Stimulated activated CD4-positive, alpha-beta T cell treated with anti-CD3 and anti-CD28 coated beads, TNF-alpha, amount 100 ng/mL, for 48 hours (primary cell): ENCODE measurements at places on chromosomes 3 and 15.

DNA sequence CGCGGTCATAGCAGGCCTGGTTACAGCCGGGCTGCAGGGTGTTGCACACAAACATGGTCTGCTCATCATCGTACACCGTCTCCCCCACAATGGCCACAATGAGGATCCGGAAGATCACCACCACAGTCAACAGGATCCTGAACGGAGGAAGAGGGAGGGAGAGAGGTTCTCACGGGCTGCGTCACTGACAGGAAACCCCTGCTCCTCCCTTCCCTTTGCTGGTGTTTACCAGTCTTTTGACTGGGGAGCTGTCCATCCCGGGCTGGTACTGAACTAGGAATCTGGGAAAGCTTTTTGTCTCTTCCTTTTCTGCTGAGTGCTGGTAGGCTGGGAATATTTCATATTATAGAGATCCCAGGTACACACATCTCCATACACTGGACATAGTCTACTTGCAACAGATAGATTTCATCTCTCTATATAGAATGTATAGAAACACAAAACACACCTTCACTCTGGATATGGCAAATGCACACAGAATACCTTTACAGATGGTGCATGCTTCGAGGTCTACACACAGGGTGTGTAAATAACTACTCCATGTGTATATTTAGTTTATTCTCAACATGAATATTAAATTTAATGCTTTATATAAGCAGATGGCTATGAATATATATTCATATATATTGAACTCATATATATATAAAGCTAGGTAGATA, 1.4 kb downstream of the GJD2 start:
- DNase-seq: no peak

- DNase-seq: no peak
Measured at GRCh38 chr3:159174715-159175692, 373.1 kb downstream of the MFSD1 start.

DNA sequence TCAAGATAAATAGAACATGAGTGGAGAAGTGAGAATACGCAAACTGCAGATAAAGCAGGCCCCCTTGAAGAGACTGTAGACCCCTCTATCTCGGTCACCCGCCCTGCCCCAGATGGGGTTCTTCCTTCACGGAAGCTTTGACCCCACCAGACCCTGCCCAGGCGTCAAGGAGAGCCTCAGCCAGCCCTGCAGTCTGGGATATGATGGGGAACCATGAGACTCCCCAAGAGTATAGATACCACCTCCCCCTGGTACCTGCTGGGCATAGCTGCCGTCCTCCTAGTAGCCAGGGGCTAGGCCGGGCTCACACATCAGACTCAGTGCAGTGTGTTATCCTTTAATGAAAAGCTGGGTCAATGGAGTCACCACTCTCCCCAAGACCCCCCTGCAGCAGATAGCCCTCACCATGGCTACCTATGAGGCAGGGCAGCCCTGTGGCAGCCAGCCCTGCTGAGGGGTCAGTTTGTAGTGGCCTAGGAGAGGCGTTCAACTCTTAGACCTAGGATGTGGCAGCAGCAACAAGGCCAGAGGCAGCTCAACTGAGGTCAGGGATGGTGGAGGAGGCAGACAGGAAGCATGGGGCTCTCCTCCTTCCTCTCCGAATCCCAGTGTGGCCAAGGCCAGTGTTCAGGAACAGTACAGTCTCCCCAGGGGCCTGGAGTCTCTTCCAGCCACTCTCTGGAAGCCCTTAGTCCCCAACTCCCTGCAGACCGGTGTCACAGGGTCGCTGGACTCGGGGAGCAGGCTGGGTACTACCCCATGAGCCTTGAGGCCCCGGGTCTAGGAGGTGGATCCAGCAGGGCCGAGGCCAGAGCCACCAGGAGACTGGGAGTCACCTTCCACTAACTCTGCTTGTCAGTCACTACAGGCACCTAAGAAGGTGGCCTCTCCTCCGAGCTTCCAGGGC, 26.1 kb downstream of the PLXNB1 start:
- DNase-seq: no peak

DNA sequence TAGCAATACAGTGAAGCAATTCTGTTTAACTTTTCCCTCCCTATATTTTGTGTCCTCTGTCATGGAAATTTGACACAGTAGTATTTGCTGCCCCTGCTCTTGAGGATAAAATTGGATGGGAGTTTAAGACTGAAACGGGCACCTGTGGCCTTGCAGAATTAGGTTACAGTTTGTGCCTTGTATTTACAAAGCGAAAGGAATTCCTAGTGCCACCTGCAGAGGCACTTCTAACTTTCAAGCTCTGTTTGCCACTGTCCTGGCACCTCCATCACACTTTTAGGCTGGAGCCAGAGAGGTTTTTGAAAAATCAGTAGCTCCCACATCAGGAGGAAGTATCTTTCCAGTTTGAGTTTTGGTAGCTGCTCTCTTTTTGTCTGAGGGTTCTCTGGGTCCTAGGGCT, 39.5 kb downstream of the CD86 start:
- DNase-seq: no peak

DNA sequence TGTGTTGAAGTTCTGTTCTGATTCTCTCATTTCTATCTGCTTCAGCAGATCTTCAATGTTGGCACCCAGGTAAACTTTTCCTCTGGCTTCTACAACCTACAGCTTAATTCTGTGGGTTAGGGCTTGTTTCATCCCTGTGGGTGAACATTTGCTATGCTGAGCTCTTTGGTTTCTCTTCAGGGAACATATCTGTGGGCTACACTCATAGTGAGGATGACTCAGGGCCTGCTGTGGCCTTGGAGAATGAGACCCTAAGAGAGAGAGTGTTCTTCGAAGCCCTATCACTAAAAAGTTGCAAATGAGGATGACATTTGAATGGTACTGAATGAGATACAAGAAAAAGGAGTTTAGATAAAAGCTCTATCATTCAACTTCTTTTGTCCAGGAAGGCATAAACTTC, 346.2 kb upstream of the CBLB start:
- peak; percentile 41 for DNase-seq

DNA sequence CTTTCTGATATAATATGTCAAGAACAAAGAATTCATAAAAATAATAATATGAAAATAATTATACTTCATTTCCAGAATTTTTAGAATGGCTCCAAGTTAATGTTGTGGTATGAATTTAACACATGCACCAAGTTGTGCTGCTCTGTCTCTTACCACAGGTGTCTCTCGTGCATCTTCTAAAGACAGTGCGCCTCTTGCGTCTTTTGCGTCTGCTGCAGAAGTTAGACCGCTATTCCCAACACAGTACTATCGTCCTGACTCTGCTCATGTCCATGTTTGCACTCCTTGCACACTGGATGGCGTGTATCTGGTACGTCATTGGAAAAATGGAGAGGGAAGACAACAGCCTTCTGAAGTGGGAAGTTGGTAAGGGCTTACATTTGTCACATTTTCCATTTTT, 246.6 kb downstream of the KCNH8 start:
- no peak for DNase-seq

GRCh38 chr3:9015250-9015649, 52.0 kb upstream of the RAD18 start:
- DNase-seq: no peak

DNA sequence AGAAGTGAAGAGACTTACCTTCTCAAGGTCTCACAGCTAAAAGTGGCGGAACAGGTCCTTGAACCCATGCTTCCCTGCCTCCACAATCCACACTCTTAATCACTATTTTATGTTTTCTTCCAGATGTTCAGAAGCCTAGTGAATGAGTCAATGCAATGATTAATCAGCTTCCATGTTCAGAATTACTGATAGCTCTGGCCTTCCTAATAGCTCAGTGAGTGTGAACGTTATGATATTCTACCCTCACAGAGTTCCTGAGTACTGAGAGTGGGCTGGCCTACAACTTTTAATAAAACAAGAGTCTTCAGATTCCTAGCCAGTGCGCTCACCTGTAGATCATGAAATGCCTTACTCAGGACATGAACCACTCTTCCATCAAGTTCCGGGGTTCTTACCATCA, 443.0 kb upstream of the ADAMTS9 start:
- no peak for DNase-seq

DNA sequence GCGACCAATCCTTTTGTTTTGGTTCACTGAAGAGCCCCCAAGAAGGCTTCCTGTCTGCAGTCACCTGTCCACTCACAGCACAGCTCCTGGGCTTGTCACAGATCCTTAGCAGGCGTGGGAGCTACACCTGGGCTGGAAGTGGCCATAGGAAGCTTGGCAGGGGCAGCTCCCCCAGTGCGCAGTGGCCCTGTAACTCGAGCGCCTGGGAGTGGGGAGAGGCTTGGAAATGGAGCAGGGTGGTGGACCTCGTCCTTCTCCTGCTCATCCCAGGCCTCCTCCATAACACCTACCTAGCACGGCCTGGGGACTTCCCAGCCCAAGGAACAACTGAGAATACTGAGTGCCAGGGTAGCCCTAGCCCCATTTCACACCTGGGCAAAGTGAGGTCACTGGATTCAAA, 19.3 kb upstream of the TGM5 start:
- DNase-seq: no peak

DNA sequence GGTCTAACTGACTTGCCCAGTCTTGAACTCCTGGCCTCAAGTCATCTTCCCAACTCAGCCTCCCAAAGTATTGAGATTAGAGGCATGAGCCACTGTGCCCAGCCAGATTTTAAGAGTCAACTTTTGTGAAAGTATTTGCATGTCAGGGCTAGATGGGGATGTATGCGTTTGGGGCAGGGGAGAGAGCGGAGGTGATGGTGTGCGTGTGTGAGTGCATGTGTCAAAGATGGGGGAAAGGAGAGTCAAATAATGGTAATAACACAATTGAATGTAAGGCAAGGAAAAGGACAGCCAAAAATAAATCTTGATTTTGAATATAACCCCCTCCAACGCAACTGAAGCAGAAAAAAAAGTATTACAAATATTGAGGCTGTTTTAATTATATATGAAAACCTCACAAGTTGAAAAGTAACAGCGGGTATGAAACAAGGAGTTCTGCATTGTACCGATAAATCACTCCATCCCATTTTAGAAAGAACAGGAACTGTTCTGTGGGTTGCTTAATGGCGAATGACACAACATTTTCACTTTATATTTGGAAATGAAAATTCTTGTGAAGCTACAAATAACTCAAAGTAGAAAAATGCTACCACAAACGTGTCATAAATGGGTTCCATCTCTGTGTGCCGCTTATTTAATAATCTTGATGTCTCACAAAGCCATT, 29.9 kb upstream of the LDHAL6B start:
- no peak for DNase-seq

DNA sequence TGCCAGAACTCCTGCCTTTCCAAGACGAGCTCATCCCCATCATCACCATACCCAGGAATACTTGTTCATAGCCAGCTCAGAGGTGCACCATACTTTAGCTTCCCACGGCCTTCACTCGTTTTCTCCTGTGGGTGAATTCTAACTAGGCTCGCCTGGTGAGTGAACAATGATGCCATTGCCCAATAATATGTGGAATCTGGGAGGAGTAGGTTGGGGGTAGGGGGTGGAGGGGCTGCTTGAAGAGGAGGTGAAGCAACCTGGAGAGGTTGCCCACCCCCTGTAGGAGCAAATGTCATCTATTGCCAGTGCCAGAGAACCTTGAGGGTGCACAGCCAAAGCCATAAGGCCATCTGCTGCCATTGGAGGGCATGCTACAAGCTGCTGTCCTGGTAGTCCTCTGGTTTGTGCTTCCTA, 592 bp upstream of the ZNF445 start:
- DNase-seq: no peak

DNA sequence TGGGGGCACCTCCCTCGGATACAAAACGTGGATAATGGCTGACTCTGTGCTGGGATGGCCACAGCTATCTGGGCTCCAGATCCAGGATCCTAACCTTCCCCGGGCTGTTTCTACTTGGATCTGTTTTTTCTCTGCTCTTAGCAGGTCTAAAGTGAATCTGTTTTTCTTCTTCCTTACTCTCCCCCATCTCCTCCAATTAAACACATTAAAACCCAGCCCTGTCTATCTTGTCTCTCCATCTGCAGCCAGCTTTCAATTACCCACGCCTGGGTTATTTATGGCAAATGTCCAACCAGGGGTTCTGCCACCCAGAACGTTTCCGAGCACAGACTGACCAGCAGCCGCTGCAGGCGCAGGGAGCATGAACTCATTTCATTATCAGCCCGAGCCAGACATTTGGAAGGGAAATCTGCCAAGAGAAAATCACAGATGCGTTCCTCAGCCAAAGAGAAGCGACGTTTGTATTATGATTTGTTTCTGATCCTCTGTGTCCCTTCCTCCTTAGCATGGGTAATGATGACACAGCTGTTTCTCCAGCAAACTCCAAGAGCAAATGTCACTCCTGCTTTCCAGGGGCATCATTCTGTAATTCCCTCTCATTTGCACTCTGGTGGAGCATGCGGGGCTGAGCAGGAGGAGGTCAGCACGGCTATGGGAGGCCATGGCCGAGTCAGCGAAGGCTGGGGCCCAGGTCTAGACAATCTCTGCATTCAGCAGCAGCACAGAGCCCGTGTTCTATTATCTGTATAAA, 42.0 kb downstream of the UMPS start:
- DNase-seq: no peak

GRCh38 chr3:184603151-184604030, 41.8 kb downstream of the EPHB3 start:
- no peak for DNase-seq

- no peak for DNase-seq
Measured at GRCh38 chr3:13266005-13266404, 154.1 kb downstream of the NUP210 start.

GRCh38 chr15:40290918-40291574, 8.2 kb upstream of the ANKRD63 start:
- no peak for DNase-seq

DNA sequence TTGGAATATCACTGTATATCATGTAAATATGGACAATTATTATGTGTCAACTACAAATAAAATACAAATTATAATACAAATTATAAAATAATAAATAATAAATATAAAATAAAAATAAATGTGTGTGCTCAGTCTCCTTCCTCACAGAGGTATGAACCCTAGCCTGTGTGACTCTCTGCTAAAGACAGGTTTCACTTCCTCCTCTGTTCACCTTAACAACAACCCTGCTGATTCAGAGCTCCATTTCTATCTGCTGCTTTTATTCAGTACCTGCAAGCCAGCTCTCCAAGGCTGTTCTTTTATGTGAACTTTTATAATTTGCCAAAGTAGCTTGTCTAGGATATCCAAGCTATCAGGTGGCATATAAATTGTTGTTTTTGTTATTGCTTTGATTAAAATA, 610.7 kb upstream of the GRM7 start:
- DNase-seq: no peak

DNA sequence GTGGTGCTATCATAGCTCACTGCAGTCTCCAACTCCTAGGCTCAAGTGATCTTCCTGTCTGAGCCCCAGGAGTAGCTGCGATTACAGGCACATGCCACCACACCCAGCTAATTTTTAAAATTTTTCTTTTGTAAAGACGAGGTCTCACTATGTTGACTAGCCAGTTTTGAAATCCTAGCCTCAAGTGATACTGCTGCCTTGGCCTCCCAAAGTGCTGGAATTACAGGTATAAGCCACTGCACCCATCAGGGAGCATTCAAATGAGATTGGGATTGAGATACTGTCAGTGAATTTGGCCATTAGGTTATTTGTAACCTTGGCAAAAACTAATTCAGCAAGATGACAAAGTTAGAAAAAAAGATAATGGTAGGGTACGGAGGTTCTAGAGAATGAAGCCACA, 21.7 kb downstream of the EDC3 start:
- no peak for DNase-seq

GRCh38 chr3:49183873-49184272, 12.5 kb downstream of the KLHDC8B start:
- DNase-seq: no peak
